ENCODE measurements at places on chromosomes 1 and 21.
A peak's percentile ranks its signal among the peaks of the same experiment; 100 is the strongest.

GRCh38 chr1:27787895-27788294 lies 14.9 kb downstream of the STX12 start:
- ATAC-seq: no peak

GRCh38 chr1:230230948-230231773 lies 164.1 kb downstream of the GALNT2 start:
- no peak for ATAC-seq

GRCh38 chr1:231985296-231986023 lies 358.9 kb downstream of the DISC1 start:
- no peak for ATAC-seq

DNA sequence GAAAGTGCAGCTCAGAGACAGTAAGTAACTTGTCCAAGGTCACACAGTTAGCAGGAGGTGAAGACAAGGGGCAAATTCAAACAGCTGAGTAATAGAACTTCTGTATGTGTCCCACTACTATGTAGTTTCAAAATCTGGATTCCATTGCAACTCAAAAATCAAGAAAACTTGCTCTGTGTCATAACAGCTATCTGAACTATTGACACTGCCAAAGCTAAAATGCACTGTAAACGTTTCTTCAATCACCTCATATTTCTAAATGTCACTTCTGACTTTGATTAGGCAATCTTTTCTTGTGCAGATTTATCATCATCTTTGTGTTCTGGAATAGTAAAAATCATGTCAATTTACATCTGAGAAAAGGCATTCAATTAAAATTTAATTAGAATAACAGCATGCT lies 957.6 kb downstream of the MRPL39 start:
- ATAC-seq: no peak

GRCh38 chr1:38115682-38116202 lies 69.1 kb upstream of the POU3F1 start:
- ATAC-seq: no peak

DNA sequence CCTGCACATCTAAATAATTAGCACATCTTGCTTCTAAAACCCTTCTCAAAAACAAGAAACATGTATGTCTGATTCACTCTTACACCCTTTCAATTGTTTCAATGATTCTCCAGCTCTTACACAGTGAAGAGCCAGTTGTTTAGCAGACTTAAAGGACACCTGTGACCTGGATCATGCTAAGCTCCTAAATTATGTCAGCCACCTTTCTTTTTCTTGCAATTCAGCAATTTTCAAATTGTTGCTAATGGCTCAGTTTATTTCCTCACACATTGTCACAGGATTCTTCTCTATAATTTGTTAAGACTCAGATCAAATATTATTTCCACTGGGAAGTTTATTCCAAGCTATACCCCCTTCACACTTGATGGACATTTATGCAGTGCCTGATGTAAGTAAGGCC lies 413.2 kb downstream of the PLA2G4A start:
- ATAC-seq: no peak

GRCh38 chr1:201766131-201766866 lies 62.7 kb upstream of the IPO9 start:
- peak; percentile 91 for ATAC-seq

GRCh38 chr1:230431527-230431926 lies 5.4 kb upstream of the PGBD5 start:
- no peak for ATAC-seq

DNA sequence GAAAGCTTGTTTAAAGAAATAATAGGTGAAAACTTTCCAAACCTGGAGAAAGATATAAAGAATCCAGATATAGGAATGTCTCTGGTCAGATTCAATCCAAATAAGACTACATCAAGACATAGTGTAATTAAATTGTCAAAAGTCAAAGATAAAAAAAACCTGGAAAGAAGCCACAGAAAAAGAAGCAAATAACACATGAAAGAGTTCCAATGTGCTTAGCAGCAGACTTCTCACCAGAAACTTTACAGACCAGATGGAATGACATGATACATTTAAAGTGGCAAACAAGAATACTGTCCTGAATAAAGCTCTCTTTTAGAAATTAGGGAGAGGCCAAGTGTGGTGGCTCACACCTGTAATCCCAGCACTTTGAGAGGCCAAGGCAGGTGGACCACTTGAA lies 1039.9 kb downstream of the KCNT2 start:
- ATAC-seq: no peak
